GM23248 (cell line): ENCODE measurements at places on chromosomes 3 and 15.
A peak's percentile ranks its signal among the peaks of the same experiment; 100 is the strongest.

GRCh38 chr15:85463976-85464375 is 83.6 kb downstream of the AKAP13 start:
- DNase-seq: no peak

DNA sequence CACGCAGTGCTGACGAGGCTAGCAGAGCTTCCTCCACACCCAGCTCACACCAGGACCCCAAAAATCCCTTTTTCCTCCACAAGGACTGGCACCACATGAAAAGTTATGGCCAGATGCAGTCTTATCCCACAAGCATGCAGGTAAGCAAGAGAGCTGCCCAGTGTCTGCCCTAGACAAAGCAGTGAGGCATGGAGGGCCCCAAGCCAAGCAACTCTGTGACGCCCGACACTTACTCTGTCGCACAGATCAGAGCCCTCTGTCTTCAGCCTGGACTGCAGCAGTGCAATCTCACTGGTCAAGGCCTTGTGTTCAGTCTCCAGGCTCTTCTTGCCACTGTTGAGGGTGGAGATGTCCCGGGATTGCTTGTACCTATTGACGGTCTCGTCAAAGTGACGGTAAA is 28.7 kb downstream of the RPN1 start:
- DNase-seq: no peak

DNA sequence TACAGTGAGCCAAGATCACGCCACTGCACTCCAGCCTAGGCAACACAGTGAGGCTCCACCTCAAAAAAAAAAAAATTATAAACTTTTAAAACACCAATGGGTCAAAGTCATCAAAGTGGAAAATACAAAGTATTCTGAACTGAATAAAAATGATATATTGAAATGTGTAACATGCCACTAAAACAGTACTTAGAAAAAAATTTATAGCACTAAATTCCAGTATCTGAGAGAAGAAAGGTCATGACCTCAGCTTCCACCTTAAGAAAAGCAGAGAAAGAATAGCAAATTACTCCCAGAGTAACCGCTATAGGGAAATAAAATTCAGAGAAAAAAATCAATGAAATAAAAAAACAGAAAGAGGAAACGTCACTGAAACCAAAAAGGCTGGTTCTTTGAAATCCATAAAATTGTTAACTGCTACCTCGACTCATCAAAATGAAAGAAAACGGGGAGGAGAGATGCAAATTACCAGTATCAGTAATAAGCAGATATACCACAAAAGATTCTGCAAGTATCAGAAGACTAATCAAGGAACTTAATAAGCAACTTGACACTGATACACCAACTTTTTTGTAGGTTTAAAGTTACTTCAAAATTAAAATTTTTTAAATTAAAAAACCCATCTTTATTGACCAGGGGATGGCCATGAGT is 20.8 kb downstream of the ATP13A3 start:
- DNase-seq: no peak

DNA sequence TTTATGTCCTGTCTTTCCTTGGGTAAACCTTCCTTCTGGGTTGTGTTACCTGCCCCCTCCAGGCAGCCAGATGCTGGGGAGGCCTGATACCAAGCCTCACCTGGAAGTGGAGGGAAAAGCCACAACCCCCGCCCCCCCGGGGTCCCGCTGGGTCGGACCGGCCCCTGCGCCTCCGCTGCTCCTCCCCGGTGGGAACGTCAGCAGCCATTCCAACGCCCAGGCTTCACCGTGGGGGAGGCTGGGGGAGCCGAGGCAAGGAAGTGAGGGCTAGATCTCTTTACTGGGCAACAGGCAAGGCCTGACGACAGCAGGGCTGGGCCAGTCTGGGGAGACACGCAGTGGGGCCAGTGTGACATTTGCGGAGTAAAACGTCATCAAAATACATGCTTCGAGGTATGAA is 53.0 kb upstream of the SNRPA1 start:
- DNase-seq: no peak

- DNase-seq: no peak
These were observed 66.2 kb downstream of the ST3GAL6 start for GRCh38 chr3:98829246-98829832.

GRCh38 chr15:100601617-100602063 is 344 bp downstream of the LINS1 start:
- DNase-seq: no peak

- peak; percentile 47 for DNase-seq
These were observed 49.1 kb downstream of the AMOTL2 start for GRCh38 chr3:134325061-134325705.

DNA sequence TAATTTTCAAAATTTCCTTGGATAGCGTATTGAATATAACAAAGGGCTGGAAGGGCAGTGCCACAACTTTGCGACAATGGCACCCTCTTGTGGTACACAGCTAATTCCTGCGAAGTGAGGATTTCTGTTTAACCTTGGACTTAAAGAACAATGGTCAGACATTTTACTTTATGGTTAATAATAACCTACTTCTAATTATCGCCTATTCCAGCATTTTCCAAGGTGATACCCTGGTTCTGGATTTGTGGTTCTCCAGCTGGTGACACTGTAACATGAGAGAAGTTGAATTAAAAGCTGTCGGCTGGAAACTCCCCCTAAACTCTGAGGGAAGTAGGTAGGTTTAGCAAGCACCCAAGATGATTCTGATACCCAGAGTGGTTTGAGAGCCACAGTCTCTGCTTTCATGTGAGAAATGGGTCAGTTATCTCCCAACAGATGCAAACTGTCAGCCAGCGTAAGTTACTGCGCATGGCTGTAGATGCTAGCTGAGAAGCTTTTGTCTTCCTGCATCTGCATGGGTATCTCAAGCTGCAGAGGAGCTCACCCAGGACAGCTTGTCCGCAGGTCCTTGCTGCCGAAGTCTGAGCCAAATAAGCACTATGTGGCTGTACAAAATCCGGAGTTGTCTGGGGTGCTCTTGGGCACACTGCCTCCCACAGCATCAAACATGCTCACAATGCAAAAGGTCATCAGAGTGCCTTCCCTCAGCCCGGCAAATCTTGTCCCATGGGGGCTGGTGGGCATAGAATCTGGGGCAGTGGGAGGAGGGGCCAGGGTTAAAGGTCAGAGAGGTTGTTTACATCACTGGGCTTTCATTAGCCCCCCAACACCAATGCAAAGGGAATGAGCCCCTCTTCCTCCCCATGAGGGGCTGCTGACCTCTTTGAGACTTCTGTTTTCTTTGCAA is 6.6 kb upstream of the CHSY1 start:
- DNase-seq: peak; percentile 86

GRCh38 chr15:79673416-79674123 is 223.2 kb downstream of the MTHFS start:
- peak; percentile 78 for DNase-seq

DNA sequence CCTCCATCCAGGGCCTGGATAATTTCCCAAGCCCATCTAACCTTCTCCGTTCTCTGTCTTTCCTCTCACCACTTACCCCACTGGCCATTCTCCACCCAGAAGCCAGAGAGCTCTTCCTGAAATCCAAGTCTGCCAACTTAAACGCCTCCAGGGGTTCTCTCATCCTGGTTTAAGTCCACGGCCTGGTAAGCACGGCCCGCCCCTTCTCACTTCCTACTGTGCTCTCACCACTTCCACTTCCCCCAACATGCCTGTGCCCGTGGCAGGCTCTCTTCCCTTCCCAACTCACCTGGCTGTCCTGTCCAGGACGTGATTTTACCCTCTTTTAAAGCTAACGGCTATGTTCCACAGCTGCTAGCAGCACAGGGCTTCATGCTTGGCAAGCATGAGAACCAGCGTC is 1.7 kb upstream of the CX3CR1 start:
- no peak for DNase-seq

DNA sequence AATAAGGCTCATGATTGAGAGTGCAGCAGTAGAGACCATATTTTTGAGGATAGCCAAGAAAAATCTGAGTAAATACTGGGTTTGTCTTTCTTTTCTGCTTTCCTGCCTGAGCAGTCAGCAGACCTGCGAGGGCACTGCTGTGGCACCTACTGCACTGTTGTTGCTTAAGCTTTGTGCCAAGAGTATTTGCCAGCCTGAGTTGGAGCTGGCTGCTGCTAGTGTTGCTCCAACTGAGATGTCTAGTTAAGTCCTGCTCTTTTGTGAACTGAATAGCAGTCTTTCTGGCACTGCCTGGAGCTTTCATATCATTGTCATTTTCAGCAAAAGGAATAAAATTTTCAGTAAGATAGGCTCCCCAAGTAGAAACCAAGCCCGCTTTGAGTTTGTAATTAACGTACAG is 214.5 kb upstream of the P2RY1 start:
- no peak for DNase-seq

- DNase-seq: no peak
These were observed 495.3 kb upstream of the AGTR1 start for GRCh38 chr3:148202386-148202785.

DNA sequence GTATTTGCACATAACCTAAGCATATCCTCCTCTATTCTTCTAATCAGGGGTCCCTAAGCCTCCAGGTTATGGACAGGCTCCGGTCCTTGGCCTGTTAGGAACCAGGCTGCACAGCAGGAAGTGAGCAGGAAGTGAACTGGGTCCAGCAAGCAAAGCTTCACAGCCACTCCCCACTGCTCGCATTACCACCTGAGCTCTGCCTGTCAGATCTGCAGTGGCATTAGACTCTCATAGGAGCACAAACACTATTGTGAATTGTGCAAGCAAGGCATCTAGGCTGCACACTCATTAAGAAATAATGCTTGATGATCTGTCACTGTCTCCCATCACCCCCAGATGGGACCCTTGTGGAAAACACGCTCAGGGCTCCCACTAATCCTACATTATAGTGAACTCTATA is 9.8 kb downstream of the MSL2 start:
- DNase-seq: peak; percentile 25

DNA sequence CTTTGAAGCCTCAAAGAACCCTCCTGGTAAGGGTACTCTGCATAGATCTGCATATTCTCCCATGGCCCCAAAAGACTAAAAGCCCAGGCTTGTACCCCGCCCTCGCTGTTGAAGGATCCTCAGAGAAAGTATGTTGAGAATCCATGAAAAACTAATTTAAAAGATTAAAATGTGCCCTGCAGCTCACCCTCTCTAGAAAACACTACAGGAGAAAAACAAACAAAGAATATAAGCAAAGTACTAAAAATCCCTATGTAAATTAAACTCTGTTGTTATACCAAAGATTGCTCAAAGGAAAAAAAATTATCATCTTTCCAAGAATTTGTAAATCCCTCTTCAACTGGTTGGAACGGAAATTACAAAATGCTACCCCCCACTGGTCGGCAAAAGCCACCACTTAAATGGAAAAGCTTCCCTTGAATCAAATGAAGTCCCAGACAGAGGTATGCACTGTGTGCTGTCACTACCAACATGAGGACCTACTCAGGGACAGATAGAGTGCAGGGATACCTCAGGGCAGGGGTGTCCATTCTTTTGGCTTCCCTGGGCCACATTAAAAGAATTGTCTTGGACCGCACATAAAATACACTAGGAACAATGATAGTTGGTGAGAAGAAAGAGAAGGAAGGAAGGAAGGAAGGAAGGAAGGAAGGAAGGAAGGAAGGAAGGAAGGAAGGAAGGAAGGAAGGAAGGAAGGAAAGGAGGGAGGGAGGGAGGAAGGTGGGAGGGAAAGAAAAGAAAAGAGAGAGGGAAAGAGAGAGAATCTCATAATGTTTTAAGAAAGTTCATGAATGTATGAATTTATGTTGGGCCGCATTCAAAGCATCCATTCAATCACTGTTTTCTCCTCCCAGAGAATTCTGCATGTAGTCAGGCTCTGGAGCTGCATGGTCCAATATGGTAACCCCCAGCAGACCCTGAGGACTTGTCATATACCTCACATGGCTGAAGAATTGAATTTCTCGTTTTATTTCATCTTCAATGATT is 88.1 kb downstream of the MAGI1 start:
- DNase-seq: no peak

DNA sequence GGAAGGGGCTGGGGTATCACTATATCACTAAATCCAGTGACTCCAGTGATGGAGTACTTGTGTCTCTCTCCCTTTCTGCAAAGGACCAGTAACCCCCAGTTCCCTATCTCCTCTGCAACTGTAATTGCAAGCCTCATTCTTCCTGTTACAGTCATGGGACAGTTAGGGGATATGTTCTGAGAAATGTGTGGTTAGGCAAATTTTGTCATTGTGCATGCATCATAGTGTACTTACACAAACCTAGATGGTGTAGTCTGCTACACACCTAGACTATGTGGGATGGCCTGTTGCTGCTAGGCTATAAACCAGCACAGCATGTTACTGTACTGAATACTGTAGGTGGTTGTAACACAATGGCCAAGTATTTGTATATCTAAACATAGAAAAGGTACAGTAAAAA is 2.2 kb downstream of the VPS8 start:
- no peak for DNase-seq

- DNase-seq: no peak
These were observed 315.0 kb upstream of the LRRFIP2 start for GRCh38 chr3:37489355-37489754.

- DNase-seq: no peak
These were observed 158.4 kb downstream of the KLF13 start for GRCh38 chr15:31484986-31485385.

- peak; percentile 60 for DNase-seq
These were observed 31.5 kb downstream of the MBNL1 start for GRCh38 chr3:152300029-152300731.

- DNase-seq: no peak
These were observed 55.5 kb upstream of the ZBED2 start for GRCh38 chr3:111650378-111651275.

DNA sequence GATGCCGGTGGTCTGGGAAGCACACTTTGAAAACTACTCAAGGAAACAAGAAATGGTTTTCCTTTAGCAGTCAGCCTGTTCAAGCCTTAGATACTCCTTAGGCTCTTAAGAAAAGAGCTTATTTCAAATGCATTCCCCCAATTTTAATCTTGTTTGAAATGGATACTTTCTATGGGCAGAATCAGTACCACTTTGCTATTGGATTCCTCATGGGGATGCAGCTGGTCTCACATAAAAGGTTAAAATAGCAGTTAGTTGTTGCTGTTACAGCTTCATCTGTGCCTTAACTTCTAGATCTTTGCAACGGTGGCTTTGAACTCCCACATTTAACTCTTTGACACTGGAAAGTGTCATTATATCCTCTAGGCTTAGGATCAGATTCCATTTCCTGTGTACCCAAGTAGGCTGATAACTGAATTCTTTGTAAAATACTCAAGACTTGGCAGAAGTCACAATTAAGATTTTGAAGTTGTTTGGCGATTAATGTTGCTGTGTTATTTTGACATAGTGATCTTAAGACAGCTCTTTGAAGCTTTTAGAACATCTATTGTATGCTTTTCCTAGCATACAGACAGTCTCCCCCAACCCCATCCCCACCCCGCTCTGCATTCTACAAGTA is 2.2 kb downstream of the THBS1 start:
- DNase-seq: no peak

DNA sequence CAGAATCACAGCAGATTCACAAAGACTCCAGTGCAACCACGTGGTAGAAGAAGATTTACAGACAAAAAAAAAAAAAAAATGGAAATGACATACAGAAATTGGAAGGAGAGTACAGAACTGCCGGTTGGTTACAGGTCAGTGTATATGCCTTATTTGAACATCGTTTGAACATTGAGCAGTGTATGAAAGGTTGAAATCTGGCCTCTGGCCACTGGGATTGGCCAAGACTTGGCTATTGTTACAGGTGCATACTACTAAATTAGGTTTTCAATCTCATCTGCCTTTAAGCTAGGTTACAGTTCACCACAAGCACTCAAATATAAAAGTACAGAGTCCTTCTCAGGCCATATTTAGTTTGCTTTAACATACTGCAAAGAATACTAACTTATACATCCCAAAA is 59.8 kb downstream of the THBS1 start:
- no peak for DNase-seq
